ENCODE measurements at places on chromosomes 4 and X.

- DNase-seq = no peak
These were observed 329.2 kb upstream of the HAND2 start for GRCh38 chr4:173859091-173859713.

DNA sequence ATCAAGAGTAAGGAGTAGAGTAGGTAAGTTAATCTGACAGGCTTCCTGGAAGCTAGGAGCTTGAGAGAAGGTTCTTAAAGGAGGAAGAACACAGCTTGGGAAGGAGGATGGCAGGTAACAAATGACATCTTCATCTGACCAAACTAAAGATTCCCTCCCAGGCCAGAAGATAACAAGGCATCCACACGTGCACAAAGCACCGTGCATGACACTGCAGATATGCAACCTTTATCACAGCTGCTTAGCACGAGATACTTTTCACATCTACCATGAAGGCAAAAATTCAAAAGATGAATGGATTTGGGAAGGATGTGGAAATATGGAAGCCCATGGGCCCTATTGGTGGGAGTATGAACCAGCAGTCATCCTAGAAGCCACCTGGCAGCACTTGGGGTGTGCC lies 34.3 kb downstream of the CD99L2 start:
- DNase-seq = no peak

GRCh38 chr4:165079476-165079875 lies 25.8 kb downstream of the TRIM75 start:
- DNase-seq = peak; percentile 63

DNA sequence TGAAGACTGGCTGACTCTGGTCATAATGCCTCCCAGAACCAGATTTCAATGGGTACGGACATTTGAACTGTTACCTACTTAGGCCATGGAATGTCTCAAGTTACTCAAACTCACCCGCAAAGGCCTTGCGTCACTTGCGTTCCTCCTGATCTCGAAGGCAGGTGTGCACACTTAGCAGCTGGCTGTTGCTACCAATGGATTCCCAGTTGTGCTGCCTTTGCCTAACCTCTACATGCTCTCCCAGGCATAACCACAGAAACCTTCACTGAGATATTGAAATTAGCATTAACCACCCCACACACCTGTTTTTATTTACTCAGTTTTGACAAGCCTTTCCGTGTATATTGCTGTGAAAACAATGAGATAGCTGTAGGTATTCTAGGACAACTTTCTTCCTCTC lies 2.8 kb downstream of the ERVMER34-1 start:
- DNase-seq = peak; percentile 49

- DNase-seq = peak; percentile 86
These were observed at the start of gene APEX2 for GRCh38 chrX:54999717-55000598. APEX2 (plus strand) TSS chrX:55000363; CDS start chrX:55000423, 60 bp downstream.

GRCh38 chr4:153758136-153758535 lies 1.7 kb downstream of the RNF175 start:
- DNase-seq = no peak

Measured in NCI-H2029 (cell line).